ENCODE measurements at places on chromosomes 5 and 9.

- DNase-seq: no peak
Observed at GRCh38 chr5:68134033-68134668, 81.4 kb upstream of the PIK3R1 start.

GRCh38 chr9:91852801-91853347 is 97.2 kb downstream of the ROR2 start:
- DNase-seq: no peak

DNA sequence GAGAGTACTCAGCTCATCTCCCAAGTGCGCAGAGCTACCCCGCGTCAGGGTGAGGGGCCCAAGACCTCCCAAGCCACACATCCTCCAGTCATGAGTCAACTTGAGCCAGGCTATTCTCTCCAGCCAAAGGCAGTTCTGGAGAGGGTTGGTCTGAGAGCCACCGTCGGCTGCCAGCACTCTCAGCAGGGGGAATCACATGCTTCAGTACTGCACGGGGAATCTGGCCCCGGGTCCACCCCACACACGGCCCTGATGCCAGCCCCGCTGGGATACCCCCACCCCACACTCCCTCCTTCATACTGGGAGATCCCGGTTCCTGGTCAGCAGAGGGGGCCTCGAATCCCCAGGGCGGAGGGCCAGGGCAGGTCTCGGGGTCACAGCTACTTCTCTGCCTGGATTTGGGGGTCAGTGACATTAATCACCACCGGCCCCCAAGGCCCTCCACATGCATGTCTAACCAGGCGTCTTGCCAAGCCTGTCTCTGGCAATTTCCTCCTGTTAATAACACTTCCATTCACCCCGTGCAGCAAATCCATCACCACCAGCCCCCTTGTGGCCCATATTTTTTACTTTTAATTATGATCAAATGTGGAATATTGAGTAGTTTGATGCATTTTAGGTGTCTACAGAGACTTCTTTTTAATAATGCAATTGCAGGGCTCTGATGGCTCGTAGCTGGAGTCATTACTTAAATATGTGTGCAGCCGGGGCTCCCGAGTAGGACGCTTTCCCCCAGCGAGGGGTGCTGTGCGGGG is 102.9 kb upstream of the PPP1R26 start:
- no peak for DNase-seq

GRCh38 chr5:67612961-67613360 is 416.4 kb upstream of the CD180 start:
- no peak for DNase-seq

DNA sequence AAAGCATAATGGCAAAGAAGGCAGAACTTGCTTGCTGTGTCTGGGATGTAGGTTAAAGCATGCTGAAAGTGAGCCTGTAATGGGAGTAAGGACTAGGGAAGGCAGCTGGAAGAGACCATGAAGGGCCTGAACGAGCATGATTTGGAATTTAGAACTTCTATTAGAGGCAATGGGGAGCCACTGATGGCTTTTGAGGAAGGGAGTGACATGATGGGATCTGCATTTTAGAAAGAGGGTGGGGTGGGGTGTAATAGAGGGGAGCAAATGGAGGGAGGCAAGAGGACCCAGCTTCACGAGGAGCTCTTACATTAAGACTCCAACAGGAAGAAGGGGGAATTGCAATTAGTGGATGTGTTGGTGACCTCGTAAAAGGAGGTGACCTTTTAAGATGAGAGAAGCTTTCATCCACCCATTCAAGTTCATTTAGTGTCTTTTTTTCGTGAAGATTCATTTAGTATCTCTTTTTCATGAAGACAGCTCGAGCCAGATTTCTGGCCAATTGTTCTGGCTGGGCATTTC is 13.6 kb upstream of the GABRP start:
- no peak for DNase-seq

DNA sequence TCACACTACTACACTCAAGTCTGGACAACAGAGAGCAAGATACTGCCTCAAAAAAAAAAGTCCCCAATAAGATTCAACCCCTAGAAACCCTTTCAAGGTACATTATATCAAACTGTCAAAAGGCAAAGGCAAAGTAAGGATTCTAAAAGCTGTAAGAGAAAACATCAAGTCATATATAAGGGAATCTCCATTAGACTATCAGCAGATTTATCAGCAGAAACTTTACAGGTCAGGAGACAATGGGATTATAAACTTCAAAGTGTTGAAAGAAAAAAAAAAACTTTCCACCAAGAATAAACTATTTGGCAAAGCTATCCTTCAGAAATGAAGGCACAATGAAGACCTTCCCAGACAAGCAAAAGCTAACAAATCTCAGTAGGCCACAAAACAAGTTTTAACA is 63.5 kb upstream of the DMRT1 start:
- no peak for DNase-seq
